ENCODE measurements at places on chromosomes 7 and 10.

GRCh38 chr10:103181244-103181643 is 11.8 kb downstream of the NT5C2 start:
- DNase-seq = no peak

DNA sequence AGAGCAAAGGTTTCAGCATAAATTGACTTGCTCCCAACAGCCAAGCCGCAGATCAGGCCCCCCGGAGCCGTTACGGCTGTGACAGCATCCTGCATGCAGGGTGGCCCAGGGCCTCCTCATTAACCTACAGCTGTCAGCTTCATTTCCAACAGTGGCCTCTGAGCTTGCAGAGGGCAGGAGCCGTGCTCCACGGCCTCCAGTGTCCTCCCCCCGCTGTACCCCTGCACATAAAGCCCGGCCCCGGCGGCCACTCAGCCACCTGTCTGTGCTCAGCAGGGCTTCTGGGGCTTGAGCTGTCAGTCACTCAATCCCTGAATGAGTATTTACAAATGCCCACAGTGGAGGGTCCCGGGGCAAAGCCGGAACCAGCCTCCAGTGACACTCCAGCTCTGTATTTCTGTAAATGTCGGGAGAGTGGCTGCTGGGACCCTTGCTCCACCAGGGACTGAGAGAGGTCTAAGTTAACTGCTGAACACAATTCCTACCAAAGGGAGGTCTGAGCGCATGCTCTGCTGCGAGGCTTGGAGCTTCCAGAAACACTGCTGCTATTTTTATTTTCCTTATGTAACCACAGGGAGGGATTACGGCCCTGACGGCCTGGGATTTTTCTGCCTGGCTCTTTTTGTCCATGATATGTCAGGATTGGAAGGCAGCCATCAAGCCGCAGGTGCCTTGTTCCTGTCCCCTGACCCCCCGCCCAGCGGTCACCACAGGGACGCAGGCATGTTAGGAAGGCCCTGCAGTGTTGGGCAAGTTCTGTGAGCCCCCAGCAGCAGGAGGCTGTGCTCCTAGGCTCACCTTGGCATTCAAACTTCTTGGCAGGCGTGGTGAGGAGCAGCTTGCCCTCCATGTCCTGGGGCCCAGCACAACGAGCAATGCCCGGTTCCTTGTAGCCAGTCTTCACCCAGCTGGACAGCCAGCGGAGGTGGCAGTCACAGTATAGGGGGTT is 165.0 kb downstream of the SLIT1 start:
- no peak for DNase-seq

GRCh38 chr10:43173120-43173519 is 34.9 kb downstream of the CSGALNACT2 start:
- DNase-seq = no peak

- no peak for DNase-seq
Measured at GRCh38 chr10:80203835-80204676, 1.3 kb downstream of the ANXA11 start.

- no peak for DNase-seq
Measured at GRCh38 chr7:71659622-71660021, 527.7 kb downstream of the GALNT17 start.

DNA sequence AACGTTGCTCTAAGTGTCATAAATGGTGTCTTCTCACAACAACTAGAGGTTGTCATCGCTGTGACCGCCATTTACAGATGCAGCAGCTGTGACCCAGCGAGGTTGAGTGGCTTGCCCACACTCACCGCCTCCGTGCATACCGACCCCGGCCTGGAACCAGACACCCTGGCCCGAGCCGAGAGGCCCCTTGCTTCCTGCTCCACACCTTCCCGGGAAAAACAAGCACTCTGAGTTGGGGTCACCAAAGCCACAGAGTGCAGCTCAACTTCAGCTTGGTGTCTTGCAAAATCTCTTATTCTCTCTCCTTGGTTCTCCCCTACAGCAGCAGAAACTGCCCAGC is 115.7 kb upstream of the PPP2R2D start:
- no peak for DNase-seq

GRCh38 chr10:108771106-108771505 is 1152.2 kb downstream of the XPNPEP1 start:
- no peak for DNase-seq

DNA sequence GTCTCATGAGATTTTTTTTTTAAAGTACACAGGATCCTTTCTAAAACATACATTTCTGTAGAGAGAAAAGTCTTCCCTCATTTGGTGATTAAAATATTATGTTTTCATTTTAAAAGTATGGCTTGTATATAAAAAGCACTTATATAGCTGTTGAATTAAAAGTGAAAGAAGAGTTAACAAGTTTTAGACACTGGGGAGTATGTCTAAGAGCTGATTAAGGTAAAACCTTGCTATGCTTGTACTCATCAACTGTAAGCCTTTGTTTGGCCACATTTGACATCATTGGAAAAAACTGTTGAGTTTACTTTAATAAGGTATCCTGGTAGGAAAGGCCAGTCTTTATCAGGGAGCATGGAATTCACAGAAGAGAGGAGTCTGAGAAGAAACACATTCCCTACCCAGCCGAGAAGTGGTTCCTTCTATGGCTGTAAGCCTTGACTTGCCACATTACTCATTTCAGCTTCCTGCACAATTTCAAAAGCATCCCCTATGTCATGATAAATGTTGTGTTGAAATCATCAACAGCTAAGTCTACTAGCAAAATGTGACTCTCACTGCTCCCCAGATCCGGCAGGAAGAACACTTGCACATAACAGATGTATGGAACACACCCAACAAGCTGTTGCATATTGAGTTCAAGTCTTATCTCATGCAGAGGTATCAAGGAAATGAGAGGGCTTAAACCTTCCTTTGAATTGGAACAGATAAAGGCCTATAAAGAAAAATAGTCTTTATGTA is 171.8 kb upstream of the CDK1 start:
- DNase-seq = no peak

- no peak for DNase-seq
Measured at GRCh38 chr10:86770412-86770960, 14.1 kb downstream of the BMPR1A start.

DNA sequence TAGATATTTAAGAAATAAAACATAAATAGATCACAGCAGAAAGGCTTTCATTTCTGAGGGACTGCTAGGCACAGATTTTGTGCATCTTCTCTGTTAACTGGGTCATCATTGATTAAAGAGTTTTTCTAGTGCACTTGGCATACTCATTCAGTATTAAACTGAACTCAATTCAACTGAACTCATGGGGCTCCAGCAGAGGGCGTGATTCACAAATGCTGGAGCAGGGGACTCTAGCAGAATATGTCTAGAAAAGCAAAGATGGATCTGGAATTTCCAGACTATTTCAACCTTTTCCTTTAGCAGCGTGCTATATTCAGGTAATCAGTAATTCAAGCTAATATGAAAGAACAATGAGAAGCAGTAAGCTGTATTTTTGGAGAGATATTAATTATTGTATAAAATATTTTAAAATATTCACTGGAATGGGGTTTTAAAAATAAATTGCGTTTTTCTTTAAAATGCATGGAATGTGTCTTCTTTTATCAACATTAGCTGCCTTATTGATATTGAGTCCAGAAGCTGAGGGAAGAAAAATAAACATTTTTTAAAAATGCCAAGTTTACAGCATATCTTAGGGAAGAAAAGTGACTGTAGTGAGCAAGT is 296.8 kb upstream of the CACNA2D1 start:
- DNase-seq = no peak

DNA sequence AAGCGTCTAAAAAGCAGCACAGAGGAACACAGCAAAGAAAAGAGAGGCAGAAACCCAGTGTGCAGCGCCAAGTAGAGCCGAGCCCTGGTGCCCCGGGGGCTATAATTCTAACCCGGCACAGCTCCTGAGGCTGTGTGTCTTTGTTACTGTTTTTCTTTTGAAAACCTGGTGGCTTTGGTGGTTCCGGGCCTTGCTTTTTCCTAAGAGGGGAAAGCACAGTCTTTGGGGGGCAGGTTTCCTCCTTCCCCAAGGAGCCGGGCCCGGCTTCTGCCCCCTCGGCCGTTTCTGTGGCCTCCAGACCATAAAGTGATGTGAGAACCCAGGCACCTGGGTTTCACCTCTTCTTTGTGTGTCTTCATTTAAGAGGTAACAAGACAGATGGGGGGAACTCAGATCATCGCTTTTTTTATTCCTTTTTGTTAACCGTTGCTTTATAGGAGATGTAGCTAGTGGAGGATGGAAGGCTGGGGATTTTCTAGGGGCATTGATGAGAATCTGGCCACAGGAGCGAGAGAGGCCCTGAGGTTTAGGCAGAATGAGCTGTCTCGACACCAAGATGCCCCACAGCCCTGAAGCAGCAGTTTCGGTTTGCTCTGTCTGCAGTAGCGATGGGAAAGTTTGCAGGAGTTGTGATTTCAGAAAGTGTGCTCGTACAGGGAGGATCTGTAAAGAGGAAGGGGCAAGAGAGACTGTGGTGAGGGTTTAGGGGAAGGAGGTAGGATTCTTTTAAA is 367.8 kb upstream of the GALNT17 start:
- no peak for DNase-seq

DNA sequence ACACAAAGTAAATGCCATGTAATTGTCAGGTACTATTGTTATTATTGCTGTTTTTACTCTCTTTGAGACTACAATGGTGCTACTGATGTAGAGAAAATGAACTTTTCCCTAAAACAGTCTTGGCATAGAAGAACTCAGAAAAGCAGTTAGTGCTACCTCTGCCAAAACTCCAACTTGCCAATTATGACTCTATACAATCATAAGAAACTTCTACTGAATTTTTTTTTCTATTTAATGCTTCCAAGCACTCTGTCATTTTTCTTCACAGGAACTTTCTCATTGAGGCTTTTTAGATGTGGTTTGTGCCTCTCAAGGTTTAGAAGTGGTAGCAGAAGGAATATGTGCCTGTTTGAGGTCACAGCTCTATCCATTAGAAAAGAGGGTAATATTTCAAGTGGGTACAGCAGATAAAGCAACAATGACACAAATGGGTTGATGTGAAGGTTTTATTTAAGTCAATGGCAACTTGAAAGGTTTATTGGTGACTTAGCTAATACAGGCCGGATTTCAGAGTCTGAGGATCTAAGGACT is 64.0 kb upstream of the FERD3L start:
- no peak for DNase-seq

GRCh38 chr7:140145709-140146108 is 31.1 kb downstream of the KDM7A start:
- no peak for DNase-seq

GRCh38 chr7:69328516-69328915 is 269.8 kb upstream of the AUTS2 start:
- no peak for DNase-seq

Data from T-helper 2 cell (primary cell).